ENCODE measurements at places on chromosomes 13 and 19. TPM values are rescaled to one million over a fixed set of nuclear protein-coding genes. Genes with fewer than 3 reads are reported as not detected.

- no peak overlapping the region for H3K27ac ChIP-seq
- no peaks in the 10 kb centered on the region for H3K27me3 ChIP-seq
- no peak overlapping the region for H3K4me3 ChIP-seq
- no peaks in the 10 kb centered on the region for H3K36me3 ChIP-seq
These were observed 10.6 kb downstream of the PCDH8 start for GRCh38 chr13:52837850-52838249.

- peaks cover 43% of the 10 kb centered on the region for H3K4me1 ChIP-seq
- no peaks in the 10 kb centered on the region for H3K27me3 ChIP-seq
- H3K36me3 ChIP-seq, result no peaks in the 10 kb centered on the region
These were observed 622 bp downstream of the RASA3 start for GRCh38 chr13:114131583-114132418.

GRCh38 chr19:49592486-49593232 is 1.7 kb downstream of the PRR12 start:
- H3K4me3 ChIP-seq, result peak overlapping the region; percentile 80
- H3K36me3 ChIP-seq, result peaks cover 24% of the 10 kb centered on the region
- H3K27me3 ChIP-seq, result no peaks in the 10 kb centered on the region

DNA sequence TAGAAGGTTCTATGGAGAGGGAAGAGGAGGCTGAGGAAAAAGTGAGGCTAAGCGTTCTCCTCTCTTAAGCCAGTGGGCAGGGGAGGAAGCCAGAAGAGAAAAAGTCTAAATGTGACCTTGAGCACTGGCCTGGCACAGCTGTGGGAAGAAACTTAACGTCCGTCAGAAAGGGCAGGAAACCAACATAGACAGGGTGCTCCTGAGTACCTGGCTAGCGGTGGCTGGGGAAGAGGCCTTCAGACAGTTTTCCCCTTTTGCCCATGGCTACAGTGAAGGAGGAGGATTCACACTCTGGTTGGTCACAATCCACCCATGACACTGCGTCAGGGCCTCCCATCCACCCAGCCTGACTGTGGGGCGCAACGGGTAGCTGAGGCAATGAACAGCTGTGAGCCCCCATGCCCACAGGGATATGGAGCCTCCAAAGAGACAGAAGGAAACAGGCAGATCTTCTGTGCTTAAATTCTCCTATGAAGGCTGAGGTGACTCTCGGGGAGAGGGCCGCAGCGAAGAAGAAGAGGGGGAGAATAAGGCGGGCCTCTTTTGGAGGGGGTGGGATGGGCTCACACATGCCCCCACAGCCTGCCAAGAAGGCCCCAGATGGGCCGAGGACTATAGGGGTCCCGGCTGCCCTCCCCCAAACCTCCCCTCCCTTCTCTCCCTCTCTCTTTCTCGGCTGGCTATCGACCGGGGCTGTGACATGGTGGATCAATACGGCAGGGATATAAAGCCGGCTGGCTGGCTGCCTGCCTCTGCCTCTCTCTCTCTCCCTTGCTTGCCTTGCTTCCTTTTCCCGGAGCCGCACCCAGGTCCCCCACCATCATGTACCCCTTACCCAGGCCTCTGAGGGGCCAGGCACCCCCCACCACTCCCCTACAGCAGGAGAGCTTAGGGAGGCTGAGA is 19.8 kb upstream of the POU2F2 start:
- H3K27me3 ChIP-seq, result no peaks in the 10 kb centered on the region
- no peaks in the 10 kb centered on the region for H3K4me1 ChIP-seq
- DNase-seq, result no peak
- no peak overlapping the region for H3K27ac ChIP-seq
- H3K4me3 ChIP-seq, result no peak overlapping the region
- no peaks in the 10 kb centered on the region for H3K36me3 ChIP-seq

- H3K4me1 ChIP-seq, result no peaks in the 10 kb centered on the region
- peaks cover 3% of the 10 kb centered on the region for H3K36me3 ChIP-seq
- DNase-seq, result no peak
- H3K4me3 ChIP-seq, result no peak overlapping the region
These were observed 100.2 kb upstream of the SIAH3 start for GRCh38 chr13:45951724-45952123.

DNA sequence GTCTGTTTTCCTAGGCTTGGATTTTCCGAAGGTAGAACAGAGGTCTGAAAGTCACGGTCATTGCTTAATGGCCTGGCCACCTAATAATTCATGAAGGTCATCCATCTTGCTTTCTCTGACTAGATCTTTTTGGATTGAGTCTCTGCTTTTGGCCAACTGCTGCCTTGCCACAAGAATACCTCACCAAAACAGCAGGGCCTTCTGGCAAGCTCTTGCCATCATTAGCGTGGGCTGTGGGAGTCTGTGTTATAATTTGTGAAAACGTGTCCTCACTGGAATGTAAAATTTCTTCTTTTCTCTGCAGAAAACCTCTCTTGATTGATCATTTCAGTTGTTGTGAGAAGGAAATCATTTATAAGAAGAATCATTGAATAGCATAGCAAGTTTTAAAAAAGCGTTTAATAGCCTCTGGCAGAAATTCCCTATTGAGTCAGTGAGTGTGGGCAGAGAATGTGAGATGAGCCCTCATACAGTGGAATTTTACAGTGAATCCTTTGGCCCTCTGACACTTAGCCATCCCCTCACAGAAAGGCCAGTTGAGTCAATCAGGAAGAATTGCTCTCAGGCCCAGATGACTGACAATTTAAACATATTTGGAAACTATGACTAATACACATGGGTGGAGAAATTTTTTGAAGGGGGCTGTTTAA is 43.2 kb upstream of the ERICH6B start:
- no peaks in the 10 kb centered on the region for H3K27me3 ChIP-seq
- H3K36me3 ChIP-seq, result no peaks in the 10 kb centered on the region
- H3K4me3 ChIP-seq, result no peak overlapping the region

GRCh38 chr19:41735071-41735600 is 20.2 kb upstream of the CEACAM6 start:
- H3K4me3 ChIP-seq, result no peak overlapping the region
- DNase-seq, result no peak
- H3K36me3 ChIP-seq, result no peaks in the 10 kb centered on the region

GRCh38 chr19:13255041-13255718 is 105.0 kb downstream of the IER2 start:
- no peak overlapping the region for H3K27ac ChIP-seq
- no peak for DNase-seq
- H3K4me3 ChIP-seq, result no peak overlapping the region
- H3K36me3 ChIP-seq, result no peaks in the 10 kb centered on the region

DNA sequence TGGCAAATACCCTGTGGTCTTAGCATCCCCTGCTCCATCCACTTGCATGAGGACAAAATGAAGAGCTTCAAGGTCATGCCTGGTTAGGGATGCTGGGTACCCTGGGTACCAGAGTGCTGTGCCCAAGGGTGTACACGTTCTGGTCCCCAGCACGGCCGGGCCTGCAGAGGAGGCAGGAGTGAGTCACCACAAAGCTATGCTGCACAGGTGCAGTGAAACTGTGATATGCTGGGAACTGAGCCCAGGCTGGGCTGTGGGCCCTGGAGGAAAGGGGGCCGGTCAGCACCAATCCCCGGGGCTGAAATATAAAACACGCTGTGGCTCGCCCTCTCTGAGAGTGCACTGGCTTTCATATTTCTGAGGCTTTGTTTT is 95.1 kb downstream of the TSHZ3 start:
- H3K27me3 ChIP-seq, result no peaks in the 10 kb centered on the region
- DNase-seq, result no peak
- H3K27ac ChIP-seq, result no peak overlapping the region
- H3K4me3 ChIP-seq, result no peak overlapping the region
- H3K4me1 ChIP-seq, result no peaks in the 10 kb centered on the region
- H3K36me3 ChIP-seq, result no peaks in the 10 kb centered on the region

- H3K27me3 ChIP-seq, result no peaks in the 10 kb centered on the region
- no peak for DNase-seq
- H3K27ac ChIP-seq, result no peak overlapping the region
- H3K4me1 ChIP-seq, result no peaks in the 10 kb centered on the region
These were observed 11.6 kb downstream of the OXGR1 start for GRCh38 chr13:96982672-96983071.

DNA sequence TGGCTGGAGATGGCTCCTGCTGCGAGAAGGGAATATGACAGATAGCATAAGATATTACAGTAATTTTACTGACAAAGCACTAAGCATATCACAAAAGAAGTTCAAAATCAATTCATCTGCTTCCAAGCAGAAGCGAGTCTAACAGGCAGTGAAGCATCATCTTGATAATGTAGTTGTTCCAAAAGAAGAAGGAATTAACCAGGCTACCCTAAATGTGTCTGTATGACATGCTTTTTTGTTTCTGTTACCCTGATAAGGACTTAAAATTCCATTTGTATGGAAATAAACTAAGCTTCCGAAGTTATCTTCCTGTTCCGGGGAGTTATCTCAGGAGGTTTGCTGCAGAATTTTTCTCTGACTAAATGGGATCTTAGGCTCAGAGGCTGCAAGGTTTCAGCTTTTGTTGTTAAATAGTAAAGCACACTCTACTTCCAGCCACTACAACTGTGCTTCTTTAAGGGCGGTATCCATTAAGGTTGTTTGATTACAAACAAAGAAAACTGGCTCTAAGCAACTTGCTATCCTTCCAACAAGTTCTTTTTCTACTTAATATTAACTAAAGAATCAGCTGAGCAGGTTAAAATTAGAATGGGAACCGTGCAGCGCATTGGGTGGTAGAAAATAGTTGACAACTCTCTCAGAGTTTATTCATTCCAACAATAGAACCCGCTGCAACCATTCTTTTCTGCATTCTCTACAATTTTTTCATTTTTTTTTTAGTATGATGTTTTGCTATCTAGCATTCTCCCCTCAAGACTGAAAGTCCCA is 607.3 kb downstream of the UQCRFS1 start:
- H3K27me3 ChIP-seq, result no peaks in the 10 kb centered on the region
- no peaks in the 10 kb centered on the region for H3K36me3 ChIP-seq
- no peak overlapping the region for H3K27ac ChIP-seq
- no peaks in the 10 kb centered on the region for H3K4me1 ChIP-seq
- no peak overlapping the region for H3K4me3 ChIP-seq

The GARIN5A gene
- total RNA-seq, result 0.56 TPM
